ENCODE measurements at places on chromosomes 3 and 15. TPM values are rescaled to one million over a fixed set of nuclear protein-coding genes. Genes with fewer than 3 reads are reported as not detected.

DNA sequence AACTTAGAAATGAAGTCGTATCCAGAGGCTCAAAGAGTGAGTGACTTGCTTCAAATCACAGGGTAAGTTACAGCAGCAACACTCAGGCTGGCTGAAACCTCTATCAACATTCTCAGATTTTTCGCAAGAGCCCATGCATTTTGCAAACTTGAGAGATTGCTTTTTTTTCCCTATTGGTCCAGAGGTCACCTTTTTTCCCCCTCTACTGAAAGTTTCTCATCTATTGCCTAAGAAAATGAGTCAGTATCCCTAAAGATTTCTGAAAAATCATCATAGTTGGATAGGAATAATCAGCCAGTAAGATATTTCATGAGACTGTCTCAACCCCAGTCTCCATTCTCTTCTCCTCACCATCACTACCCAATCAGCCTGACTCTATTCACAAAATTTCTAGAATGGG, 410.6 kb downstream of the FOXP1 start:
- no peak for DNase-seq

DNA sequence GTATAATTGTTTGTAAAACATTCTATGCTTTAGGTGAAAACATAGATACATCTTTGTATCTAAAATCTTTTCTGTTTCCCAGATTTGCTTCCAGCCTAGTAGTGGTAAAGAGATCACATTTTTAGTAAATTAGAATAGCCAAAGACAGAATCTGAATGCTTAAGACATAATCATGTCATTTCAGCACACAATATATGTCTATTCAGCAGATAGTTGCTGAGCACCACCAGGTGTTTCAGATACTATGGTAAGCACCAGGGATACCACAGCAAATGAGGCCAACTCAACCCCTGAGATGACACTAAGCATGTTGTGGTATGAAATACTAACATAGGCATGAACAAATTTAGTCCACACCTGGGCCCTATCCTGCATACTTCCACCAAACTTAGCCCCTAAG, 195.2 kb upstream of the SOX14 start:
- no peak for DNase-seq

GRCh38 chr3:79002465-79003372, 765.1 kb downstream of the ROBO1 start:
- no peak for DNase-seq

DNA sequence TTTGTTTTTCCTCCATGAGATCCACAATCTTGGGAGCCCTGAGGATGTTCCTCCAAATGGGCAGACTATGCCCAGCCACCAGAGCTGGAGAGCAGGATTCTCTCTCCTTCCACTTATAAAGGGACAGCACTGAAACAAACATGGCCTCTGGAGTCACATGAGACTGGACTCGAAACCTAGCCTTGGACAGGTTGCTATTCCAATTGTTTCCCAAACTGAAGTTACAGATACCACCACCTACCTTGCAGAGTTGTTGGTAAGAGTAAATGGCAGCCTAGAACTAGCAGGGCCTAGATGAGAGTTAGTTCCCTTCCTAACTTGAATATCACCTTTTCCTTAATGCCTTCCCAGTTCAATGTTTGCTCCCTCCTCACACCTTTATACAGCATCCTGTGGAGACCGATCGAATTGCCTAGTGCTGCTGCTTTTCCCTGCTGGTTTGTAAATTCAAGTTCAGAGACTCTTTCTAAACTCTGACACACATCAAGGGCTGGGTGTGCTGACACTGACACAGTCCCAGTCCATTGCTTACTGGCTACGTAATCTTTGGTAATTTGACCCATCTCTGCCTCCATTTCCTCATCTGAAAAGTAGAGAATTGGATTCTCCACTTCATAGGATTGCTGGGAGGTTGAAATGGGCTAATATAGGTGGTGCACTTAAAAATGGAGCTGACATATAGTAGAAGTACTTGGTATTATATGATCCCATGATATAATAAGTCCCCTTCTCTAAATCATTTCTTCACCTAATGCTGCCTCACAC, 2.6 kb downstream of the IMP3 start:
- DNase-seq, result no peak

- DNase-seq, result no peak
These were observed 49.4 kb downstream of the MYZAP start for GRCh38 chr15:57640930-57641682.

DNA sequence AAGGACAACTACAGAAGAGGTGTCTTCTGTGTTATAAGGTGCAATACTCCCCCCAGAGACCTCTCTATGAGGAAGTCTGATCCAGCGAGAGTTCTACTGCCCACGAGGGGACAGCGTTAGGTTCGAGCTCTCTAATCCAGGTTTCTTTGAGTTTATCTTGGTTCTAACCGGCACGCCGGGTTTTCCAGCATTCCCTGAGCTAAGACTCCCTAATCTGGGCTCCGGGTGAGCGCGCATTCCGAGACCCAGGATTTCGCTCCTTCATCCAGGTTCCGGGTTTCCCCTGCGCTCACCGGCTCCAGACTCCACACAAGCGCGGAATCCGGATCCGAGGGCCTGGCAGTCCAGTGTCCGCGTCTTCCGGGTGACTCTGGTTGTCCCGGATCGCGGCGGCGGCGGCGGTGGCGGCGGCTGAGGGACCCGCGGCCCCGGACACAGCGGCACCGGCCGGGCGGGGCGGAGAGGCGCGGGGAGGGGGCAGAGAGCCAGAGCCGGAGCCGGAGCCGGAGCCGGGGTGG, at the start of gene ZNF609:
Gene ZNF609 (plus strand): TSS at position 373 of the 518 bp plus-strand sequence. CDS start 38,842 bp downstream, outside the sequence.
- DNase-seq, result peak; percentile 98

- no peak for DNase-seq
These were observed 71.2 kb downstream of the ITGA11 start for GRCh38 chr15:68360721-68361120.

GRCh38 chr3:197950677-197951061, 679 bp downstream of the RPL35A start:
- no peak for DNase-seq

GRCh38 chr3:174538151-174538550, 321.0 kb upstream of the NAALADL2 start:
- no peak for DNase-seq

SEMA3B gene
- 34.8 TPM for total RNA-seq

IQCF5 gene
- total RNA-seq, result not detected

PLA2G4D gene
- not detected for total RNA-seq

OCA2 gene
- total RNA-seq, result 1.4 TPM

TSPAN3 gene
- total RNA-seq, result 288 TPM

TUSC7 gene
- total RNA-seq, result not detected

All from type B pancreatic cell (in vitro differentiated cells).